ENCODE measurements at places on chromosomes 1 and 21.

GRCh38 chr21:32278518-32279376 lies at the start of gene MIS18A:
Gene MIS18A (minus strand): TSS chr21:32279049. CDS start chr21:32279014, 35 bp downstream.
- DNase-seq: peak; percentile 91

- no peak for DNase-seq
Observed at GRCh38 chr1:203287109-203287893, 18.0 kb upstream of the BTG2 start.

DNA sequence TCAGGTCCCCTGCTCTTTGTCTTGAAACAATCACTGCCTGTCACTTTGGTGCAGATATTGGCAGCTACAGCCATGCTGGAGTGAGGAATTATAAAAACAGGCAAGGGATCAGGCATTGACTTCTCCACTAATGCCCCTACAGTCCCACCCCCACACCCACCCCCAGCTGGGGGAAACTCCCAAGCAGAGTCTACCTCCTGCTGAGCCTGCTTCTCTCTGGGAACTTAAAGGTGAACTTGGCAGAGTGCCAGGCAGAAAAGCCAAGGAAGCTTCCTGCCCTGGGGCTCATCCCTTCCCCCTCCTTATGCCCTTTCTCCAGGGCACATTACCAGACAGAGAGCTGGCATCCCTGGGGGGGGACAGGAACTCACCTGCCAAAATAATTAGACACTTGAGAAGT lies 6.7 kb downstream of the NCMAP start:
- peak; percentile 43 for DNase-seq

- no peak for DNase-seq
Observed at GRCh38 chr1:60655679-60656355, 426.5 kb upstream of the NFIA start.

DNA sequence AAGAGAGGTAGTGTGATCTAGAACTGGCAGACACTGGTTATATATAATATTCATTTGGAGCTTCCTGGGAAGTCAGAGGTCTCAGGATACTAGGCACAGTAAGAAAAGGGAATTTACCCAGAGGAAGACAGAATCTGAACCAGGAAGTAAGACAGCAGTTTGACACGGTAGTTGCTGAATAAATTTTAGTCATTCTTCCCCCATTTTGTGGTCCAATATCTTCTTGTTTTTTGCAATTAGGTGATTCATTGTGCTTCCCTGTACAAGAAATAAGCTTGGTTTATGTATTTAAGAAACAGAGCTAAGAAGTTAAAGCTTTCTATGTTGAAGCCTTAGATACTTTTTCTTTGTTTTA lies 1.3 kb downstream of the TMEM167B start:
- no peak for DNase-seq

- DNase-seq: no peak
Observed at GRCh38 chr1:213987422-213987926, 299 bp upstream of the PROX1 start.

GRCh38 chr1:239897458-239897857 lies 194.2 kb upstream of the FMN2 start:
- DNase-seq: no peak

GRCh38 chr1:30715216-30715615 lies 8.2 kb downstream of the MATN1 start:
- no peak for DNase-seq

- no peak for DNase-seq
Observed at GRCh38 chr1:15343729-15344128, 66.0 kb upstream of the EFHD2 start.

- no peak for DNase-seq
Observed at GRCh38 chr1:198936371-198937083, 297.7 kb downstream of the PTPRC start.

- no peak for DNase-seq
Observed at GRCh38 chr1:22658385-22659163, 5.5 kb downstream of the C1QB start.

- no peak for DNase-seq
Observed at GRCh38 chr1:37394574-37395464, 79.6 kb upstream of the ZC3H12A start.

GRCh38 chr1:211781260-211781659 lies 49.3 kb downstream of the LPGAT1 start:
- no peak for DNase-seq

Measured in NCI-H226 (cell line).